CD4-positive, alpha-beta T cell treated with Interleukin-12 subunit alpha and Interleukin-12 subunit beta, for 1 hour (primary cell): ENCODE measurements at places on chromosomes 5 and 9.

DNA sequence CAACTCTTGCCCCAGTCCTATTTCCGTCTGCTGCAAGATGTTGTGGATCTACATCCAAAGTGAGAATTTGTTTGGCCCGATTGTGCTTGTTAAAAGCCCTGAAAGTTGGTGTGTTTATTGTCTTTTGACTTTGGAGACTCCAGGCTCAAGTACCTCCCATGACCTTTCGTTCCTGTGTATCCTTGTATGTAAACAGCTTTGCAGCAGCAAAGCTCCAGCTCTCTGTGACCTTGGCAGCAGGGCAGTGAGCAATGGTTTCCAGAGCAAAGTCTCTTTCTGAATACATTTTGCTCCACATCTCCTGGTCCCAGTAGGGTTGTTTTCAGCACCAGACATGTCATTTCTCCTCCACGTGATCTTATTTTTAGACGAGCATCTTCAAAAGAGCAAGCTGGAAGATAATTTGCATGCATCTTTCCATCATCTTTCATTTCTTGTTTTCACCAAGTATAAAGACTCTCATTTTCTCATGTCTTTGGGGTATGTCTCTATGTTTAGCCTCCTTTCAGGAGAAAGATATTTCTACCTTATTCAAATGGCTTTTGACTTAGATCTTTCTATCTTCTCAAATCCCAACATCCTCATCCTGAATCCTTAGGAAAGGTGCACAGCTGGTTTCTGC is 68.1 kb upstream of the ERCC6L2 start:
- no peak for DNase-seq

GRCh38 chr9:28934111-28934510 is 1360.8 kb upstream of the C9orf72 start:
- no peak for DNase-seq

GRCh38 chr5:45697201-45697600 is 1.0 kb upstream of the HCN1 start:
- no peak for DNase-seq

DNA sequence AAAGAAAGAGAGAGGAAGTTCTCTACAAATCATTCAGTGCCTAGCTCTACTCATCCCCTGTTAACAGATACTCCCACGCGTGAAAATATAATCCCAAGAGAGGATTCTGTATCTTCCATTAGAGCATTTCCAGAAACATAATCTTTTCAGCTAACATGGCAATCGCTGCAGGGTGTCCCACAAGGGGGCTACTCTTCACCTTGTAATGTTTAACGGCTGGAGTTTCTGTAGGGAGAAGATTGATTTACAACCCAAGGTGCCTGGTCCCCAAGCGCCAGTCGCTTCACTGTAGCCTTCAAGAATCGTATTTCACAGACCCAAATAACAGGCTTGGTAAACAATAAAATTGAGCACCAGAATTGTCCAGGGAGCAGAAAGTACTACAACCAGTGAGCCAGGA is 318.7 kb downstream of the TLE1 start:
- DNase-seq = no peak

DNA sequence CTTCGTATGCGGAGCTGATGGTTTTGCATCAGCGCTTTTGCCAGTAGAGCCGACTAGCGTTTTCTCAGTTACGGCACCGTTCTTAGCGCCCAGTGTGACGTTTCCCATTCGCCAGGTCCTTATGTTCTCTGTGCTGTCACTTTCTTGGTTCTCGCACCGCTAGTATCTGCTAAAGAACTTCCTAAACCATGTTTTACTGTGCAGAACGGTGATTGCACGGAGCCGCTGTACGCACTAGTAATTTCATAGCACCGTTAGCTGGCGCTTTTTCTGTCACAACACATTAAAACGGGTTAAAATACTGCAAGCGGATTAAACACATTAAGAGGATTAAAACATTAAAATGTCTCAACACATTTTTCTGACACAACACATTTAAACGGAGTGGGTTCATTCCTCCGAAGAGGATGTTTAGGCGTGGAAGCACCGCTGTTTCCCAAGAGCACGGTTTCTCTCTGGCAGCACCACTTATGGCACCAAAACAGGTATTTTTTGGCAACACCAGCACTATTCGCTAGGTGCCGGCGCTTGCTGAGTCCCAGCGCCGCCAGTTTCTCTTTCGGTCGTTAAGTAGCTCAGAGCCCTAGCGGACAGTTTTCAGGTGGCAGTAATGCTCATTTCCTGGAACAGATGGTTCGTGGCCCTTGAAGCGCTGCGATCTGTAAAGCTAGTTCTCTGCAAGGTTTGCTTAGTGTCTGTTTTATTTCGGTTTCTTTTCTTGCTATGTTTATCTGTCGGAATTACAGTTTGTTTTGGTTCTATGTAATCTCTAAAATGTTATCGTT is 20.3 kb downstream of the ANXA2R start:
- DNase-seq = peak; percentile 91

DNA sequence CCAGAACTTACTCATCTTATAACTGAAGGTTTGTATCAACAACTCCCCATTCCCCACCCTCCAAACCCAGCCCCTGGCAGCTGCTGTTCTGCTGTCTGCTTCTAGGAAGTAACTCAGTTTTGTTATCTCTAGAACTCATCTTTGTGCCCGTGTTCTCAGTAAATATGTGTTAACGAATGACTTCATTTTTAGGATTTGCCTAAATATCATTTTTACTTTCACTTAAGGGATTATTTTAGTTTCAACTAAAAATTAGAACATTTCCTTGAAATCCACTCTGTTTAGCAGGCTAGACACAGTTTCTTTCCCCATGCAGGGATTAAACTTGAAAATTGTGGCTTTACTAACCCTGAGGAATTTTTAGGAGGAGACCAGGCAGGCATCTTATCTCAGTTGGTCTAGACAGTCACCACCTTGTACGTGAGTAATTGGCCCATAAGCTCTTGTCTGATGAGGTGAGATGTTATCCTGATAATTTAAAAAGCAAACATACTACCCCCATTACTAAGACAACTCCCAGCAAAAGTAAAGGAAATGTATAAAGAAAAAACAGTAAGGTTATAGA is 68.2 kb upstream of the TNFAIP8 start:
- DNase-seq = peak; percentile 66

DNA sequence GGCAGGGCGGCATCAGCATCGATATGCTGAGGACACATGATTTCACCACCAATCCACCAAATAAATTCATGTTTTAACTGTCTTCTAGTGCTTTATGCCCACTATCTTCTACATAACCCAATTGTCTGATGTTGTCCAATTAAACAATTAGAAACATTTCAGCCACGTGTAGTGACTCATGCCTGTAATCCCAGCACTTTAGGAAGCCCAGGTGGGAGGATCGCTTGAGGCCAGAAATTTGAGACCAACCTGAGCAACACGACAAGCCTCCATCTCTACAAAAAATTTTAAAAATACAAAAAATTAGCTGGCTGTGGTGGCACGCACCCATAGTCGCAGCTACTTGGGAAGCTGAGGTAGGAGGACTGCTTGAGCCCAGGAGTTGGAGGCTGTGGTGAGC is 128.1 kb downstream of the MYO10 start:
- DNase-seq = no peak

GRCh38 chr9:120893611-120894307 is 16.8 kb upstream of the PHF19 start:
- peak; percentile 19 for DNase-seq

DNA sequence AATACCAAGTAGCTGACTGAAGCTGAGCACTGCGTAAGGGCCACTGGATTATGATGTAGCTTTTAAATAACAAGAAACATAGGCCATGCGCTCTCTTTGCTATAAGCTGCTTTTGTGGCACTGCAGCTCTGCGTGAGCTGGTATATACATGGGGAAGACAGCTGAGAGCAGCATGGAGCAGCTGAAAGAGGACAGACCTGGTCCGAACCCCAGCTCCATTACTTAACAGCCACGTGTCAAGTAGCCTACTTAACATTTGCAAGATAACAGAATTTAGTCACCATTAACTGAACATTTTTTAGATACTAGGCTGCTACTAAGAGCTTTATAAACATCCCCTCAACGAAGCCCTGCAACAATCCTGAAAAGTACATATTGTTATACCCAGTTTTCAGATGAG is 69.3 kb downstream of the PTPN3 start:
- no peak for DNase-seq

GRCh38 chr5:139251281-139251687 is 42.3 kb upstream of the MATR3 start:
- peak; percentile 56 for DNase-seq
